ENCODE measurements at places on chromosomes 5 and 9. TPM values are rescaled to one million over a fixed set of nuclear protein-coding genes. Genes with fewer than 3 reads are reported as not detected.
A peak's percentile ranks its signal among the peaks of the same experiment; 100 is the strongest.

- ATAC-seq: no peak
These were observed 59.9 kb downstream of the SUB1 start for GRCh38 chr5:32645246-32645645.

Gene IARS1
- 212 TPM for total RNA-seq

Gene NOXA1
- 0.43 TPM for total RNA-seq

Gene FOXD4
- total RNA-seq: 1.2 TPM

DNA sequence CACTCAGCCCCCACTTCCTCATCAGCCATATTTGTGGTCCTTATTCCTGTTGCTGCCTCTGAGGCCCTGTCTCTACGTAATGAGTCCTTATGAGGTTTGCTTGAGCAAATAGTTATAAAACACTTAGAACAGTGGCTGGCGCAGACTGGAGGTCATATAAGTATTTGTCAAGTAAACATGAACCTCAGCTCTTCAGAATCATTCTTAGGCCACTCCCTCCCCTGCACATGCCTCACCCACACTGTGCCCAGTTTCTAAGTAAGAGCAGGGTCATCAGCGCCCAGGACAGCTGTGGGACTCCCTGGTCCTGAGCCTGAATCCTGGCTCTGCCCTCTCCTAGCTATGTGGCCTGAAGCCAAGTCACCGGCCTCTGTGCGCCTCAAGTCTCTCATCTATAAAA, 4.0 kb downstream of the ST6GALNAC4 start:
- no peak for ATAC-seq

DNA sequence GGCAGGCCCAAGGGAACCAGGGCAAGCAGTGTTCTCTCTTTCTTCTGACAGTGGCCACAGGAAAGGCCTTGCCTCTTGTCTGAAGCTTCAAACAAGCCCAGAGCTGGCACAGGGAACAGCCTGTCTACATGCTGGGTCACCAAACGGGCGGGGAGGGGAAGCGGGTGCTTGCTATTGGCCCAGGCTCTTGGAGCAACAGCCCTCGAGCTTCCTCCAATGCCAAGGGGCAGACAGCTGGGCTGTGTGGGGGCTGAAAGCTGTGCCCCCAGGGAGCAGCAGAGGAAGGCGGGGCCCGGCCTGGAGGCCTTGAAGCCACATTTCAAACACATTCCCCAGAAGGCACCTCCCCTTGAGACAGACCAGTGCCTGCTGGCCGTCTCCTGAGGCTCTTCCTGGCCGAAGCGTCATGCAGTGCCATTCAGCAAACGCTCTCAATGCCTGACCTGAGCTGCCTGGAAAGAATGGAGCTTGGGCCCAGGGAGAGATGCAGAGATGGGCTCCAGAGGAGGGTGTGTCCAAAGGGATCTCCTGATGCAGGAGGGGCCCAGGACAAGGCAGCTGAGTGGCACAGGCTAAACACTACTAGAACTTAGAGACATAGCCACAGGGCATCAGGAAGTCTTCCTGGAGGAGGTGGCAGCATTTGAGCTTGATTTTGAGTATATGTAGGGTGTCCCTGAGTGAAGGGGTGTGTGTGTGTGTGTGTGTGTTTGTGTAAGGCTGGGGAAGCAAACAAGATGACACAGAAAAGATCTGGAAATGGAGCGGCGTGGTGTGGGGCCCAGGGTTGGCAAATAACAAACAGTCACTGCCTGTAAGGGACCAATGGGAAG, 2.5 kb downstream of the FIBCD1 start:
- ATAC-seq: peak; percentile 64
